ENCODE measurements at places on chromosomes 7 and 10.

GRCh38 chr10:129839285-129840195, 124.5 kb downstream of the EBF3 start:
- DNase-seq = no peak

- DNase-seq = peak; percentile 67
These were observed 69.8 kb downstream of the LSMEM1 start for GRCh38 chr7:112550468-112551060.

GRCh38 chr7:99392659-99393354, 15.6 kb downstream of the PDAP1 start:
- peak; percentile 92 for DNase-seq

DNA sequence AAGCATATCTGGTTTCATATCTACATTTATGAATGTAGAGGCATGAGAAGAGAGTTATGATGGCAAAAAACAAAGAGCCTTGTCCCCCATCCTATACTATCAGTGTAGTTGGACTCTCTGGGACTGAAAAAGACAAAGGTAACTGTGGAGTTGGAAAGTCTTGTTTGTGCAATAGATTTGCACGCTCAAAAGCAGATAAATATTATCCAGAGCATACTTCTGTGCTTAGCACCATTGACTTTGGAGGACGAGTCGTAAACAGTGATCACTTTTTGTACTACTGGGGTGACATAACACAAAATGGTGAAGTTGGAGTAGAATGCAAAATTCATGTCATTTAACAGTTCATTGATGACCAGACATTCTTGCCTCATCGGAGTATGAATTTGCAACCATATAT, 85.2 kb upstream of the EGFR start:
- DNase-seq = no peak

DNA sequence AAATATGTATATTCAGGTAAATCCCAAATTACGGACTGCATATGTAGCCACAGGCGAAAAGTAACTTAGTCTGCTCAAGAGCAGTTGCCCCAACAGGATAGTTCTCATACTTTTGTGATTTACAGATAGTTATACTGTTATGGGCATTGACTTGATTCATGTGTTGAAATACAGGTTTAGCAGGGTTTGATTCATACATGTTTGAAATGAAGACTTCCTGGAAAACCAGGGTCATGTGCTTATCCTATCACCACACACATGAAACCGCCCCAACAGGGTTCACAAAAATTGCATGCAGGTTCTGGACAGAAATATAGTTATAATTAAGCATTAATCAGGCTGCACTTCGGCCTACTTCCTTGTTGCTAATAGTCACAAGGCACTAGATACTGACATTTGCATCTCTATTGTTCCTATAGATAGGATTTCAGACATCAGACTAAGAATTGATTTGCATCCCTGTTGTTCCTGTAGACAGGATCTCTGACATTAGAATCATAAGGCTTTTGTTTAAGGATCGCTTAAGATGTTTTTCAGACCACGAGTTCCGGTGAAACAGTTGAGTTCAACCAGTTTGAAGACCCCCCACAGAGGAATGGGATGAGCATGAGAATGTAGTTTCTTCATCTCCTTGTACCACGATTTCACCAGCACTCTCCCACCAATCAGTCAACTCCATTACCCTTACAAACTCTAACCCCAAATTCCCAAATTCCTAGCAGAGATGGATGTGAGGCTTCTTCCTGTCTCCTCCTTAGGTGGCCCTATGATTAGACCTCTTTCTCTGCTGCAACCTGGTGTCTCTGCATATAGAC, 2.0 kb upstream of the ZNF398 start:
- no peak for DNase-seq

DNA sequence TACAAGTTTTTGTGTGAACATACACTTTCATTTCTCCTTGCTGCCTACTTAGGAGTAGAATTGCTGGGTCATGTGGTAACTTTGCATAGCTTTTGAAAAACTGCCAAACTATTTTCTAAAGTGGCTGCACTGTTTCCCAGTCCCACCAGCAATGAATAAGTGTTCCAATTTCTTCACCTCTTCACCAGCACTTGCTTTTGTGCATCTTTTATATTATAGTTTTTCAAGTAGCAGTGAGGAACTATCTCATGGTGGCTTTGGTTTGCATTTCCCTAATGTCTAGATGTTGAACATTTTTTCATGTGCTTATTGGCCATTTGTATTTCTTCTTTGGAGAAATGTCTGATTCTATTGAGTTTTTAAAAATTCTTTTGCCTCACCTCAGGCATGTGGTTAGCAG, 229.9 kb upstream of the TCF7L2 start:
- no peak for DNase-seq

DNA sequence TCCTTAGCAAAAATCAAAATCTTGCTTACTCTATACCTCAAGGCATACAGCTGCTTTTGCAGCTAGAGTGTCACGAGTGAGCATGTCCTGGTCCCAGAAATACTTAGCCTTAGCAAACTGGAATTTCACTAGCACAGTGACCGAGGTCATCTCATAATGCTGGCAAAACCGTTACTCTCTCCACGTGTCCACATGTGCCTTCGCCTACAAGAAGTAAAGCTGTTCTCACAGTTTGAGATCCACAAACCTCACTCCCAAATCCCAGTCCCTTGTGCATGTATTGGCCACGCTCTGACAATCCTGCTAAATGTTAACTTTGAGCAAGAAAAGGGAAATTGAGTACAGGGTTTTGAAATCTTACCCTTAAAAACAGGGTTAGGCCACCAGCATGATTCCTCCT, 111.0 kb upstream of the PLXDC2 start:
- no peak for DNase-seq

DNA sequence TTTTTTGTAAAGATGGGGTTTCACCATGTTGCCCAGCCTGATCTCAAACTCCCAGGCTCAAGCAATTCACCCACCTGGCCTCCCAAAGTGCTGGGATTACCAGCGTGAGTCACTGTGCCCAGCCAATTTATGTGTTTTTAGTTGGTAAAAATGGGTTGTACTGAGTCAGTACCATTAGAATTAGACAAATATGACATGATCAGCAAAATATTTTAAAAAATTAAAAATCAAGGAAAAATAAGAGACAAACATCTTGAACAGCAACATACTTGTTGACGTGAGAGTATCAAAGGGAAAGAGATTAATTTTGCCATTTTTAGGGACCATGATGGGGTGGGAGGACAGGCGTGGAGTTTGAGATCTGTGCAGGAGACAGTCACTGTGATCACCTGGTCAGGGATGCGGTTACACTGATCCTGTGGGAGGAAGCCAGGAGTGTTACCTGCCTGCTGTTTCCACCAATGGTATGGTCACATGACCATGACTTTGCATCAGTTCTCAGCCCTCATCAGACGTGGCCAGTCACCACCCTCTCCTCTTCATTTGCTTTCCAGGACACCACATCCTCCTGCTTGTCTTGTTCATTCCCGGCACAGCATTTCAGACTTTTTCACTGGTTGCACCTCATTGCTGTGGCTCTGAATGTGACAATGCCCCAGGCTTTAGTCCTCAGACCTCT, 29.2 kb upstream of the ENO4 start:
- no peak for DNase-seq

- DNase-seq = no peak
These were observed 15.6 kb downstream of the ARHGAP22 start for GRCh38 chr10:48589266-48589665.

GRCh38 chr7:18053177-18053928, 25.7 kb upstream of the PRPS1L1 start:
- no peak for DNase-seq

- no peak for DNase-seq
These were observed 199.2 kb upstream of the KIAA1217 start for GRCh38 chr10:24009736-24010135.

GRCh38 chr7:101116898-101117297, 10.0 kb upstream of the SERPINE1 start:
- no peak for DNase-seq

DNA sequence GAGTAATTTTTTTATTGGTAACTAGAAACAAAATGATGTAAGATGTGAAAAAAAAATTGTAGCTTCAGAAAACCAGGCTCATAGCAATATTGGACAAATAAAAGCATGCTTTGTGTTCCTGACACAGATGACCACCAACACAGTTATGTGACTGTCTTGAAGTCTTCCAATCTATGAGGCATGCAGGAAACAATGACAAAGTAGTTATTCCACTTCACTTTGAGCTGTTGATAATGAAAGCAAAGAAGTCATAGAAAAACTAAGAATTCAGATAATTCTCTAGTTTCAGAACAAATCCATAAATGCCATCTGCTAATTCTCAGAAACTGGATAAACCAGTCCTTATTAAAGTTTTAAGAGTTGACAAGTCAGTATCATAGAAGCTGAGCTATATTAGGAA, 378.4 kb upstream of the SEMA3D start:
- DNase-seq = no peak

- DNase-seq = no peak
These were observed 72.4 kb downstream of the DENND2A start for GRCh38 chr7:140568021-140568813.

GRCh38 chr10:96829029-96829773, 2.9 kb upstream of the LCOR start:
- no peak for DNase-seq

DNA sequence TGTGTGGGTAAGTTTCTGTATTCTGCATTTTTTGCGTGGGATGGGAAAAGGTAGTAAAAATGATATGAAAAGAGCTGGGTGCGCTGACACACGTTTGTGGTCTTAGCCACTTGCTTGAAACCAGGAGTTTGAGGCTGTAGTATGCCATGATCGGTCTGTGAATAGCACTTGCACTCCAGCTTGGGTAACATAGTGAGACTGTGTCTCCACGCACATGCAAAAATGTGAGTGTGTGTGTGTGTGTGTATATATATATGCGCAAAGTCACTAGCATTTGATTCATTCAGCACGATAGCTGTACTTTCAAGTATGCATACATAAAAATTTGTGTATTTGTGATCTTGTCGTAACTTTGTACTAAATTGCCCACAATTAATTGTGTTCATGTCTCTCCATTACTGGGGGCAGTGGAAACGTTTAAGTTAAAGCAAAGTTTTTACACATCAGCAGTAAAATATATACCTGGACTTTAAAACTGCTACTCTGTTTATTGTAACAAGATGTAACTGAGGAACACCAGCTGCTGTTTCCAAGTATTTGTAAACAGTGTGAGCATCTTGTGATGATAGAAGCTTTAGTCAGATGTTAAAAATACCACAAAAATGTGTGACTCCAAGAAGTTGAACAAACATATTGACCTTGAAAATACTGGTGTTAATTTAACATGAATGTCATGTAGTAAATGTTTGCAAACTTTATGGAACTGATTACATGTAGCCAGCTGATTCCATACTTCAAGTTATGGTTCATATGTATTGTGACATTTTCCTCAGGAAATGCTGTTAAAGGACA, 1.6 kb downstream of the ZRANB1 start:
- no peak for DNase-seq

GRCh38 chr10:32360241-32360640, 13.3 kb upstream of the EPC1 start:
- no peak for DNase-seq

GRCh38 chr10:111116211-111116610, 39.4 kb downstream of the ADRA2A start:
- DNase-seq = no peak

- DNase-seq = no peak
These were observed 957.1 kb downstream of the SORCS3 start for GRCh38 chr10:105598207-105598606.

DNA sequence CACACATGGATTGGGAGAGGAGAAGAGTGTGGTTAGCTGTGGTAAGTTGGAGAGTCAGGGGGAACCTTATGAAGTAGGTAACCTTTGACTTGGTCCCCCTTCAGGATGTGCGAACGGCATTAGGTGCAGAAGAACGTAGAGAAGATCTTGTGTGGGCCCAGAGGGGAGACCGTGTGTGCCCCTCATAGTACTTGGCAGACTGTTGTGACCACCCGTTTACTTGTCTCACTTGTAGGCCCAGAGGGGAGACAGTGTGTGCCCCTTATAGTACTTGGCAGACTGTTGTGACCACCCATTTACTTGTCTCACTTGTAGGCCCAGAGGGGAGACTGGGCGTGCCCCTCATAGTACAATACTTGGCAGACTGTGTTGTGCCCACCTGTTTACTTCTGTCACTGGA, 2.6 kb downstream of the GTPBP4 start:
- DNase-seq = no peak

DNA sequence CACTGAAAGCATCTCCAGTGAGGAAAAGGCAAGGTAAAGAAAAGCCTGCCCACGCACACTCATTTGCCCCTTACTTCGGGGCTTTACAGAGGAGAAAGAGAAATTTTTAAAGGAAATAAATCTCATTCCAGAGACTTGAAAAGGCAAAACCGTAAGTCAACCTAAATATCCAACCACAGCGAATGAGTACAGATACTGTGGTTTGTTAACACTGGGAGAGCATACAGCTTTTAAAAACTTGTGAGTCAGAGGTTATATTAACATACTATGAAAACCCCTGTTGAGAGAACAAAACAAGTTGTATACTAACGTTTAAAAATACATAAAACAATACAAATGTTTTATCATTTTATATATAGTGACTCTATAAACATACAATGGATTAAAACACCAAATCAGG, 28.6 kb upstream of the ST7 start:
- DNase-seq = no peak

DNA sequence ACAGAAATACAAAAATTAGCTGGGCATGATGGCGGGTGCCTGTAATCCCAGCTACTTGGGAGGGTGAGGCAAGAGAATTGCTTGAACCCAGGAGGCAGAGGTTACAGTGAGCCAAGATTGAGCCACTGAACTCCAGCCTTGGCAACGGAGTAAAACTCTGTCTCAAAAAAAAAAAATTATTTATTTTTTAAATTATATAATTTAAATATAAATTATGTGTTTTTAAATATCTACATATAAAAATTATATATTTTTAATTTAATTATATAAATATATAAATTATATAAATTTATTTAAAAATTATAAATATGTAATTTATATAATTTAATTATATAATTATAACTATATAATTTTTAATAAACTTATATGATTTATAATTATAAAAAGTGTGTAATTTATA, 51.2 kb downstream of the PRKG1 start:
- DNase-seq = no peak

GRCh38 chr10:89165923-89166322, 41.2 kb downstream of the CH25H start:
- DNase-seq = no peak

DNA sequence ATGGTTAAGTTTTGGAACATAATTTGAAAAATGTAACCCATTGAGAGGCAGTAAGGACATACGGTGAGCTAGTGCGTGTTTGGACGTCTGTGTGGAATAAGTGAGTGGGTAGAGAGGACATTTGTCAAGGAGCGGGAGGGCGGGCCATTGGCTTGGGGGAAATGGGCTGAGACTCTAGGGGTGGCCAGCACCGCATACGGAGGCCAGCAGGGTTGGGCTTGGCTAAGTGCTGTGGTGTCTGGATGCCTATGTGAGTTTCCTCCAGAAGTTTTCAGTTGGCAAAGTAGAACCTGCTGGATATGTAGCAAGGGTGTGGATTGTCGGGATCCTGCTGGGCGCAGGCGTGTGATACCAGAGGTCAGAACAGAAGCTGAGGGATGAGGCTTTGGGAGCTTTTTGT, 103.0 kb downstream of the TCF7L2 start:
- no peak for DNase-seq

DNA sequence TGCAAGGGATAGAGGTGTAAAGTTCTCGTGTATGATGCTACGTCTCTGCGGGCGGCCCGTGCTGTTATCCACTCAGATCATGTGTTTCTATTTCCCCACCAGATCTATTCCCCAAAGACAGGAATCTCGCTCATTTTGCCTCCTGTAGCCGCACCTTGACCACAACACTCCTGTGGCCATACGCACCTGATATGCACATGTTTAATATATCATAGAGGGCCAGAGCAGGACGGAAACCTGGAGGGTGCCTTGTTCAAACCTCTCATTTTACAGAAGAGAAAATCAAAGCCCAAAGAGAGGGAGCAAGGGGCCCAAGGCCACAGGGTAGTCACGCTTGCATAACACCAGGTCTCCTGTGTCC, 37.6 kb downstream of the STRA8 start:
- no peak for DNase-seq

- DNase-seq = no peak
These were observed 33.2 kb downstream of the HIF1AN start for GRCh38 chr10:100568912-100569311.

Data from CD4-positive, alpha-beta T cell treated with Interleukin-17A for 1 hour (primary cell).